A549 treated with RU486 at 1 μM for 4 hours (cell line): ENCODE measurements at places on chromosomes 13 and 19. TPM values are rescaled to one million over a fixed set of nuclear protein-coding genes. Genes with fewer than 3 reads are reported as not detected.

RNF113B gene
- not detected in 5 replicates for total RNA-seq

CEACAM7 gene
- total RNA-seq, result 0.24 TPM in 1 of 5 replicates, not detected in the others

SIGLEC8 gene
- not detected in 5 replicates for total RNA-seq

ADAMTS10 gene
- 10.7 to 19.6 TPM (median 15.0 TPM) in 5 replicates for total RNA-seq

MED29 gene
- 59.2 to 65.9 TPM (median 63.2 TPM) in 5 replicates for total RNA-seq

ZNF320 gene
- total RNA-seq, result not detected in 5 replicates

DPF1 gene
- 3.0 to 4.4 TPM (median 3.6 TPM) in 5 replicates for total RNA-seq

SOX1 gene
- not detected in 5 replicates for total RNA-seq

RNF126 gene
- total RNA-seq, result 56.8 to 77.8 TPM (median 70.4 TPM) in 5 replicates

ZNF221 gene
- total RNA-seq, result 0.37 to 1.1 TPM (median 0.53 TPM) in 5 replicates

WDR62 gene
- total RNA-seq, result 20.4 to 29.8 TPM (median 26.5 TPM) in 5 replicates

KLK14 gene
- 0.16 to 0.92 TPM (median 0.39 TPM) in 5 replicates for total RNA-seq

SYT3 gene
- 0.22 to 0.83 TPM (median 0.58 TPM) in 5 replicates for total RNA-seq

LGI4 gene
- total RNA-seq, result 0.06 to 0.21 TPM (median 0.16 TPM) in 5 replicates

MEGF8 gene
- 19.6 to 26.8 TPM (median 23.5 TPM) in 5 replicates for total RNA-seq

SH2D3A gene
- 12.1 to 16.8 TPM (median 14.5 TPM) in 5 replicates for total RNA-seq

LGALS14 gene
- not detected in 5 replicates for total RNA-seq

NUDT15 gene
- total RNA-seq, result 19.4 to 31.0 TPM (median 29.3 TPM) in 5 replicates

SELENOV gene
- total RNA-seq, result not detected in 5 replicates

NLRP11 gene
- 0.06 TPM in 1 of 5 replicates, not detected in the others for total RNA-seq

C2CD4C gene
- 0.15 to 0.61 TPM (median 0.54 TPM) in 5 replicates for total RNA-seq
